Activated CD8-positive, alpha-beta memory T cell treated with anti-CD3 and anti-CD28 coated beads for 1 hour (primary cell): ENCODE measurements at places on chromosomes 7 and 10.

DNA sequence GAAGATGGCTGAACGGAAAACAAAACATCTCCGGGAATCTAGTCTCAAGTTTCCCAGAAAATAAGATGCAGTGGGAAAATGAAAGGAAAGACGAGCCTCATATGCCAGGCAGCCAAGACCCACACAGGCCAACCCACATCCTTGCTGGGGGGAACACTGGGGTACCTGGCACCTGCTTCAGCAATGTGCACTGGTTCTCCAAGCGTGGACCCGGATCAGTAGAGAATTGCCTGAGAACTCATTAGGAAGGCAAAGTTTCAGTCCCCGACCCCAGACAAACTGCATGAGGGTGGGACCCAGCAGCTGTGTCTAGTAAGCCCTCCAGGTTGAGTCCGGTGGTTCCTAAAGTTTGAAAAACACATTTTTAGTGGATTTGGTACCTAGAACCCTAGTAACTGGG is 18.4 kb downstream of the FAM53B start:
- no peak for DNase-seq

GRCh38 chr10:49662169-49662830 is 17.2 kb upstream of the C10orf53 start:
- DNase-seq, result no peak

- DNase-seq, result no peak
Measured at GRCh38 chr7:42883950-42884349, 27.9 kb downstream of the C7orf25 start.

GRCh38 chr10:86936661-86937501 is 20.5 kb downstream of the MMRN2 start:
- no peak for DNase-seq

DNA sequence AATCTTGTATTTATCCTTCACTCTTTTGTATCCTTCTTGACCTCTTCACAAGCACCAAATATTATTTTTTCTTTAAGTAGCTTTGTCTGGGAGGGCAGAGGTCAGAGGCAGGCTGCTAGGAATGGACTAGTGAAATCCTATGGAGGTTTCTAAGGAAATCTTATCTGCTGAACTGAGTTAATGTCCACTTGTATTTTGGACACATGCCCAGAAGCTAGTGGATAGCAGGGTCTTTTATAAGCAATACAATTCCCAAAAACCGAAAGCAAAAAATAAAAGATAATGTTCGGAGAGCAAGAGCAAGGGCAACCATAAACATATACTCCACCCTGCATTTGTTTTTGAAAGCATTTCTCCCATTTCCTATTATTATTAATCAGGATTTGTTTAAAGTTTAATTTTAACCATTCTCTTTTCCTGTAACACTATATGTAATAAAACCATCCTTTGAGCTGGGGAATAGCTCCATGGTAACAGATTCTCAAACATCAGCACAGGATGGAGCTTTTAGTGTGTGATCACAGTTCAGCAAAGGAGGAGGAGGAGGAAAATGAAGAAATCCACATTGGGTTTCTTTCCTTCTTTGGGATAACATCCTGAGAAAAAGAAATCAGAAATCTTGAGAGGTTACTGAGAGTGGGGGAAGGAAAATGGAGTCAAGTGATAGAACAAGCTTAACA is 328.2 kb upstream of the LRRN3 start:
- DNase-seq, result no peak

- DNase-seq, result no peak
Measured at GRCh38 chr7:138138244-138138643, 62.0 kb downstream of the AKR1D1 start.

DNA sequence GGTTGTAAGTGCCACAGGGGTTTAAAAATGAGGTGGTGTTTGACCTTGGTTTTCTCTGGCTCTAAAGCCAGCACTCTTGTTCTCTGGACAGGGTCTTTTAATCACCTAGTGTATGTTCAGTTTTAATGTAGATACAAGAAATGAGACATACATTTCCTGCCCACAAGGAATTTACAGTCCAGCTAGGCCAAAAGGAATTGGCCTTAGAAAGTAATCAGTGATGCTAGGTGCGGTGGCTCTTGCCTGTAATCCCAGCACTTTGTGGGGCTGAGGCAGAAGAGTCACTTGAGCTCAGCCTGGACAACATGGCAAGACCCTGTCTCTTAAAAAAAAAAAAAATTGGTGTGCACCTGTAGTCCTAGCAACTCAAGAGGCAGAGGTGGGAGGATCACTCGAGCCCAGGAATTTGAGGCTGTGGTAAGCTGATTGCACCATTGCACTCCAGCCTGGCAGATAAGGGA is 100.2 kb downstream of the LRMDA start:
- DNase-seq, result no peak

DNA sequence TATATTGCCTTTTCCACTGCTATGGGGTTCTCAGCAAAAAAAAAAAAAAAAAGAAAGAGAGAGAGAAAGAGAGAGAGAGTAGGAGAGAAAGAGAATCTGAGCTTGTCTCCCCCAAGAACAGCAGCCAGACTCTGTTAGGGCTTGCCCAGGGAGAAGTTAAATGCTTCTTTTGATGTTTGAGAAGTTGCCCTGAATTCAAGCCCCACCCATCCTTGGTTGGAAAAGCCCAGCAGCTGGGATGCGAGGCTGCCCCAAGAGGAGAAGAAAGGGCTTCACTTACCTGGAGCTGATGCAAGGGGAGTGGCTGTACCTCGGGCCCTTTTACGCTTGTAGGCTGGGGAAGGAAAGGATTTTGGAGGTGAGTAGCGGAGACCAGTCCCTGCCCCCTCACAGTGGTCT is 20.9 kb upstream of the MGMT start:
- DNase-seq, result no peak

DNA sequence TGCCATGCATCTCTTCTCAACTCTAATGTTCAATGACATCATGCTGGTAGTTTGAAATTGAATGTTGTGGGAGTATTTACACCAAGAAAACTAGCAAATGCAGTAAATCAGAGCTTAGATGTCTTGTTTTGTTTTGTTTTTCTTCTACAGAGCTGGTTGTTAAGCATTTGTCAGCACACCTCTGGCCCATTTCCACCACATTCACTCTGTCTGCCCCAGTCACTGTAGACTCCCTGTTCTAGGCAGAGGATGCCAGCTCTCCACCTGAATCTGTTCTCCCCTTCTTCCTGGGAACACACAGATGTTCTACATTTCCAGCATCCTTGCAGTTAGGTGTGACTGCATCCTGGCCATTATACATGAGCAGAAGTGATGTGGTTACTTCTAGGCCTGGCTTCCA is 4.1 kb upstream of the ARHGAP22 start:
- DNase-seq, result no peak

DNA sequence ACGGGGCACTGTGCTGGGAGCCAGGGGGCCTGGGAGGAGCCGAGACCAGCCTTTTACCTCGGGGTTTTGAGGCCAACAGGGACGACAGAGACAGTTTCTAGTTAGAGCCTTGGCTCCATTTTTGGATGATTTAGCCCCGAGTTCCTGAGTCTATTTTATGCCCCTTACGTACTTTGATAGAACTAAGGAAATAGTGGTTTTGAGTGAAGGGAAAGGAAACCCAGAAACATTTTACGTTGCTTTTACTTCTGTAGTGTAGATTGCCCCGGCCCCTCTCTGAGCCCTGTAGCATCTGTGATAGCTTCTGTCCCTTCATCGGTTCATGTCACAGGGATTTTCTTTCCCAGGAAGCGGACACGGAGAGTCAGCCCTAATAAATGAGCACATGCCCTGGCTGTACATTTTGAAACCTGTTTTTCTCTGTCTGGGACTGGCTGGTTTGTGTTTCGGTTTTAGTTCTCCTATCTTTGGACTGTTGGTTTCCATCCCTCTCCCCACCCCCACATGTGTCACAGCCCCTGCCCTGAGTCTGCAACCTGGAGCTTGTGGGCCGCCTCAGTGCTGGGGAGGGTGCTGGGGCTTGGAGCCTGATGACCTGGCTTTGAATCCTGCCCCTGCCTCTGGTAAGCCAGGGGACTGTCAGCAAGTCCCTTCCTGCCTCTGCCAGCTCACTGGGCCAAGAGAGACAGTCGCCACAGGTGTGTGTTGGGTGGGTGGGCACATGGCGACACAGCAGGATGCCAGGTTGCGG is 6.9 kb upstream of the ORAI2 start:
- no peak for DNase-seq

GRCh38 chr7:75878312-75878768 is 494 bp upstream of the RHBDD2 start:
- DNase-seq, result no peak

DNA sequence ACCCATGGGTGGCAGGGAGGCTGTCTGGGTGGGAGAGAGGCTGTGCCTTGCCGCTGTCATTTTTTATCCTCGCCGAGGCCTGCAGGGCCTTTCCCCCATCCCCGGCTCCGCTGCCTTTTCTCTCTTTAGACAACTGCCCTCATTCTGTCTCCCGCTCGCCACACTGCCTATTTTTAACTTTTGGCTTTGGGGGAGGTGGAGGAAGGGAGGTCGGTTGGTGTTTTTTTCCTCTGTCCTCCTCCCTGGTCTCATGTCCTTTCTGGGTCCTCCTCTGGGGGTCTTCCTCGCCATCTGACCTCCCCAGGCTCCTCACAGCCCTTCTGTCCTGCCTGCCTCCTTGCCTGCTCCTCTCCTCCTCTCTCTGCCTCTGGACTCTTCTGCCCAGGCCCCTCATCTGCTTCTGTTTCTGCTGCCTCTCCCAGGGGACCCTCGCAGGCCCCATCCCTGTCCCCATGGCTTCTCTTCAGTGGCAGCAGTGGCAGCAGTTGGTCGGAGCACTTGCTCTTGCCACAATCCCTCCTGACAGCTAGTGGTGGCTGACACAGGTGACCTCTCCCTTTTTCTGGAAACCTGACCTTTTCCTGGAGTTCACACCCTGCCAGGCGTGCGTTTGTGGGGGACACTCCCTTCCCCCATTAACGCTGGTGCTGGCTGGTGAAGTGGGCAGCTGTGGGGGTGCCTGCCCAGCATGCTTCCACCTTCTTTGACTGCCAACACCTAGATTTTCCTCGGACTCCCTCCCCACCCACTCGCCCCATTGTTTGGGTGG is 19.5 kb upstream of the PCBD1 start:
- DNase-seq, result no peak

- DNase-seq, result no peak
Measured at GRCh38 chr7:43328785-43329380, 216.4 kb downstream of the HECW1 start.

- DNase-seq, result no peak
Measured at GRCh38 chr10:125157505-125157904, 2.9 kb downstream of the CTBP2 start.

DNA sequence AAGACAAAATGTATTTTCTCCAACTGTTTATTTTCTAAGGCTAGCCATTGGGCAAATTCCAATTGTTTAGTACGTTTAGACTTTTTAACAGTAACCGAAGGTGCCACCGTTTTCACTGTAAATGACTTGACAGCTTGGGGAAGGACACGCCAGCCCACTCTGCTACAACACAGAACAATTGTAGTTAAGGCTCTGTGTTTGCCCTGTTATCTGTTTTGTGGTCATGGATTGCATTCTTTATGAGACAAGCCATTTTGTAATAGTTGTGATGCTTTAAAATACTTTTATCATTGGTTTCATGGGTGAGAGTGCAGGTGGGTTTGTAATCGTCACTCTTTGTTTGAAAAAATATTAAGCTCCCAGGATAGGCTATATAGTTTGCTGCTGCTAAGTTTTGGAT is 6.6 kb upstream of the PITRM1 start:
- DNase-seq, result no peak

GRCh38 chr7:92909686-92910475 is 73.5 kb upstream of the CDK6 start:
- DNase-seq, result no peak

GRCh38 chr10:117503244-117504205 is 39.0 kb upstream of the EMX2 start:
- no peak for DNase-seq

DNA sequence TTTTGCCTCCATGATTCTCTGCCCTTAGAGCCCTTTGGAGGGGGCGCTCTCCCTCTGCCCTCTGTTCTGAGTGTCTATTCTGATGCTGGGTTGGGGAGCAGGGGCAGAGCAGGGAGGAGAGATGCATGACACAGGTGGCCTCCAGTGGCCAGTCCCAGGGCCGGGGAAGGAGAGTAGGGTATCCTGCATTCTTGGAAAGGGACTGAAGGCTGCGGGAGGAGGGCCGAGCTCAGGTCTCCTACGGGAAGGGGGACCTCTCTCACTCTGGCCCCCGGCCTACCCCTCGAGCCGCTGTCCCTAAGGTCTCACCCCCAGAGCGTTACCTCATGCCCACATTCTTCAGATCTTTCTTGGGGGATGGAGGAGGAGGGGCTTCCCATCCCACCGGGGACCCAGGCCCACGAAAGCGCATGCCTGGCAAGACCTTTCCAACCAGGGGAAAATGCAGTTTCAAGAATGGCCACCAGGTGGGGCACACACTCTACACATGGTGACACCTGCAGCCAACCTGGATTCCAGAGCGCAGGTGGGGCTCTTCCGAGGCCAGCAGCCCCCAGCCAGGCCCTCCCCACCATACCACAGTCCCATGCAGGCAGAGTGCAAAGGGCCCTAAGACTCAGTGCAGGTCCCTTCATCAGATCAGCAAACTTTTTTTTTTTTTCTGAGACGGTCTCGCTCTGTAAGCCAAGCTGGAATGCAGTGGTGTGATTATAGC is 86.4 kb downstream of the MYL10 start:
- peak; percentile 32 for DNase-seq

GRCh38 chr10:125801574-125801973 is 21.5 kb downstream of the UROS start:
- DNase-seq, result no peak

DNA sequence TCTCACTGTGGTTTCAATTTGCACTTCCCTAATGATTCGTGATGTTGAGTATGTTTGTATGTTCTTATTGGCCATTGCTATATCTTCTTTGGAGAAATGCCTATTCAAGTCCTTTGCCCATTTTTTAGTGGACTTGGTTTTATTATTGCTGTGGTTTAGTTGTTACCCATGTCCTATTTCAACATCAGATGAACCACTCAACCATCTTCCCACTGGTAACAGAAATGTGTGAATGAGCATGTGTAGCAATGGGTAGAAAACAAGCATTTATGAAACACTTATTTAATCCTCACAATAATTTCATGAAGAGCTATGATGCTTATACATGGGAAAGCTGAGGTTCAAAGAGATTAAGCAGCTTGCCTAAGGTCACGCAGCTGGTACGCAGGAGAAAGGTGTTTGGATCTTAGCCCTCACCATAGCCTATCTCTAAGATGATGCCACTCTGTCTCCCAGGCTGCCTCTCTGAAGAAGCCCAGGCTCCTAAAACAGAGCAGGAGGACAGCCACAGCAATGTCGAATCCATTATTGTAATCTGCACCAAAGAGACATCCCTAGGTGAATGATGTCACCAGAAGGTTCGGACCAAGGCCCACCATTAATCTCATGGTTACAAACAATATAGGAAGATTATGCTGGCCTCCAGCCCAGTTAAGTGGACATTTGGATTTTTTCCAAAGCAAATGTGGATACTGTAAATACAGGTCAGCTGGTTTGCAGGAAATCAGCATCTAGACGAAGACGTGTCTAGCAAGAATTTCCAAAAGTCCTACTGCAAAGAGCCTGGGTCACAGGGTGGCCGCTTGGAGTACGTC is 447.6 kb upstream of the ZMIZ1 start:
- DNase-seq, result no peak

DNA sequence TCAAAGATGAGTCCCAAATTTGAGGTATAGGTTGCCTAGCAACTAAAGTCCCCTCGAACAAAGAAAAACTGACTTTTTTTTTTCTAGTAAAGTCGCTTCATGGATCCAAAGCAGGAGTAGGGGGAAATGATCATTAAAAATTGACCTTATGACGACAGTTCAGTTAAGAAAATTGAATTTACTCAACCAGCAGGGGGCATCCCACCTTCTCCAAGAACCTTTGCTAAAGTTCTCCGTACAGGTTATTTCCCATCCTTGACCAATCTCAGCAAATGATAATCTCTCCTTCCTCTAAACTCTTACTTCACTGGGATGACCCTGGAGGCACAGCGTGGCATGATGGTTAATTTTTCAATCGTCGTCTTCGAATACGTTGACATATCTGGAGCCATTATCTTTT is 228.3 kb downstream of the CALN1 start:
- DNase-seq, result no peak

GRCh38 chr7:108138911-108139310 is 8.8 kb upstream of the LAMB4 start:
- no peak for DNase-seq
